Upper lobe of left lung (tissue), 6 donors: ENCODE measurements at places on chromosomes 1 and 21.

- H3K27ac ChIP-seq, result no peak overlapping the region
- H3K36me3 ChIP-seq, result no peaks in the 10 kb centered on the region
- peaks cover 6% of the 10 kb centered on the region for H3K4me1 ChIP-seq
- DNase-seq, result no peak
- no peaks in the 10 kb centered on the region for H3K27me3 ChIP-seq
These were observed 66.6 kb downstream of the ITSN1 start for GRCh38 chr21:33708874-33709273.

- no peaks in the 10 kb centered on the region for H3K27me3 ChIP-seq
- H3K4me3 ChIP-seq, result no peak overlapping the region
- DNase-seq, result no peak
- no peak overlapping the region for H3K27ac ChIP-seq
- H3K36me3 ChIP-seq, result no peaks in the 10 kb centered on the region
These were observed 82.0 kb downstream of the LRRC53 start for GRCh38 chr1:74430342-74430934.

GRCh38 chr1:40425198-40425597 is 25.1 kb upstream of the ZFP69B start:
- no peak overlapping the region for H3K27ac ChIP-seq
- H3K4me3 ChIP-seq, result no peak overlapping the region
- peaks cover 13% of the 10 kb centered on the region for H3K4me1 ChIP-seq

DNA sequence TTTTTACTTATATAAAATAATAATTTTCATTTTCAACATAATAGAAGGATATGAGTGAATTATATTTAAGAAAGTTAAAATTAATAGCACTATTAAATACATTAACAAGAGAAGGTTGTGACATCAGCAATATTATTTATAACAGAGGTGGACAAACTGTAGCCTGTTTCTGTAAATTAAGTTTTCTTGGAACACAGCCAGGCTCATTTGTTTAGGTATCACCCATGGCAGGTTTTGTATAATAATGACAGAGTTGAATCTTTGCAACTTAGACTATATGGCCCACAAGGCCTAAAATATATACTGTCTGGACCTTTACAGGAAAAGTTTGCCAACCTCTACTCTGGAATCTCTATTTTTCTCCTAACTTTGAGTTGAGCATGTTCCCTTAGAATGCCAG is 42.8 kb upstream of the CACYBP start:
- no peaks in the 10 kb centered on the region for H3K27me3 ChIP-seq
- H3K4me3 ChIP-seq, result no peak overlapping the region
- H3K27ac ChIP-seq, result no peak overlapping the region
- H3K36me3 ChIP-seq, result no peaks in the 10 kb centered on the region
- DNase-seq, result no peak

DNA sequence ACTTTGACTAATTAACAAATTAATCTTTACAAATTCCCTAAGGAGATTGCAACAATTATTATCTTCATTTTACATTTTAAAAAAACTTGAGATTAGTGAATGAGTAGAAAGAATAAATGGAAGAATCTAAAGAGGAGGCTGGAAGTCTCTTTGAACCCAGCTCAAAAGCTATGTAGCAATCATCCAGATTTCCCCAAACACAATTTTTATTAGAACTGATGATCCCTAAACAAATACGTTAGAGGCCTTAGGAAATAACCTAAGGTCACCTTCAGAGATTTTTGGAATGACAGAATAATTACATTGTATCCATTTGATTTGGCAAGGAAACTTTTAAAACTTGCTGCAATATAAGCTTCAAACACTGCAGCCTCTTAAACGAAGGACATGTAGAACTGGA is 242.4 kb upstream of the LYPLAL1 start:
- no peak for DNase-seq
- no peak overlapping the region for H3K4me3 ChIP-seq
- H3K4me1 ChIP-seq, result no peaks in the 10 kb centered on the region
- H3K27me3 ChIP-seq, result no peaks in the 10 kb centered on the region
- no peak overlapping the region for H3K27ac ChIP-seq
- H3K36me3 ChIP-seq, result no peaks in the 10 kb centered on the region

DNA sequence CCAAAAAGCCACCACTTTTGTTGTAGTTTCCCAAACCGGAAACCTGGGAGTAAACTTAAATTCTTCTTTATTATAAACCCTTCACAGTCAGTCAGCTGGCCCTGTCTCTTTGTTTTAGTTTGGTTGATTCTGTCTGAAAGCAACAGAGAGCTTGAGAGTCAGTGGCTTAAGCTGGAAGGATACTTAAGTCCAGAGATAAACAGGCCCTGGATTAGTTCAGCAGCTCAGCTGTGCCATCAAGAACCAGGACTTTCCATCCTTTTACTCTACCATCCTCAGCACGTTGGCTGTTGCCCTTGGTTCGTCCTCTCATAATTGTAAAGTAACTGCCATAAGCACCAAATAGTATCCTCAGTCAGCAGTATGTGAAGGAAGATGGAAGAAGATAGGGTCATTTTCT is 4.5 kb downstream of the DESI2 start:
- DNase-seq, result no peak
- H3K27ac ChIP-seq, result peak overlapping the region; percentile 73
- H3K4me3 ChIP-seq, result no peak overlapping the region
- no peaks in the 10 kb centered on the region for H3K36me3 ChIP-seq
- H3K4me1 ChIP-seq, result peaks cover 49% of the 10 kb centered on the region

DNA sequence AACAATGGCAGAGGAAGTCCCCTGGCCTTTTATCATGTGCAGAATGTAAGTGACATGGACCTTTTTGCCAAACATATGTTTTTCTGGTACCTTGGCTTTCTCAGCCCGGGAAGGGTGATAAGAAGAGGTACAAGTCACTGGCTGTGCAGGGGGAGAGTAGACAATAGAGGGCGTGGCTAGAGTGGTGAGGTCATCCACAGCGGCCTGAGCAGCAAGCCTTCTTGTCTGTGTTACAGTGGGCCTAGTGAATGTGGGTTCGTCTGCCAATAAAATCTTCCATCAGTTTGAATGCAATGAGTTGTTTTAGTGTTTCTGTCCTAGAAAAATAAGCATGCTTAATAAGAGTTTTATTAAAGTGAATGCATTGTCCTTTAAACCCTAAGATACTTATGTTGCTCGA is 59.0 kb upstream of the PGD start:
- no peak for DNase-seq
- H3K27ac ChIP-seq, result peak overlapping the region; percentile 23
- no peak overlapping the region for H3K4me3 ChIP-seq
- H3K36me3 ChIP-seq, result peaks cover 34% of the 10 kb centered on the region
- H3K4me1 ChIP-seq, result peaks cover 3% of the 10 kb centered on the region
- no peaks in the 10 kb centered on the region for H3K27me3 ChIP-seq

GRCh38 chr1:73903092-73903491 is 294.9 kb downstream of the LRRIQ3 start:
- no peak overlapping the region for H3K4me3 ChIP-seq
- no peaks in the 10 kb centered on the region for H3K4me1 ChIP-seq
- no peak overlapping the region for H3K27ac ChIP-seq
- no peak for DNase-seq

GRCh38 chr1:235442788-235443429 is 61.3 kb downstream of the B3GALNT2 start:
- no peak for DNase-seq
- no peaks in the 10 kb centered on the region for H3K4me1 ChIP-seq
- H3K36me3 ChIP-seq, result peaks cover 11% of the 10 kb centered on the region
- no peak overlapping the region for H3K4me3 ChIP-seq
- no peak overlapping the region for H3K27ac ChIP-seq

DNA sequence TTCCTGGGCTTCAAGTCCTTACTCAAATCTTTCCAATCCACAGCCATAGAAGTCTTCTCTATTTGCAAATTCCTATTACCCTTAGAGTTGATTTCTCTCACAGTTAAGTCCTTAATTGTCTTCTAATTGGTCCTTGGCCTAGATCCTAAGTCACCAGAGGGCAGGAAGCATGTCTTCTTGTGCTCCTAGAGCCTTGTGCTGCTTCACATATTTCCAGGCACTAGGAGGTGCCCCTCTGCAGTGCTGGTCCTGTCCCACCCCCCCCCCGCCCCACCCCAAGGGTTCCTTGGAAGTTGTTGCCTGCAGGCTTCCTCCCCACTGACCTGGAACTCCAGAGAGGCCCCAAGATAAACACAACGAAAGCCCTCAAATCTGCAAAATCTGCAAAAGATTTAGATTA is 28.1 kb upstream of the TARBP1 start:
- H3K27me3 ChIP-seq, result no peaks in the 10 kb centered on the region
- H3K27ac ChIP-seq, result no peak overlapping the region
- no peaks in the 10 kb centered on the region for H3K36me3 ChIP-seq
- DNase-seq, result no peak
- peaks cover 3% of the 10 kb centered on the region for H3K4me1 ChIP-seq

GRCh38 chr1:109630081-109630897 is 10.7 kb downstream of the AMPD2 start:
- peak; percentile 72 for DNase-seq
- H3K27me3 ChIP-seq, result no peaks in the 10 kb centered on the region
- H3K4me1 ChIP-seq, result no peaks in the 10 kb centered on the region
- no peak overlapping the region for H3K4me3 ChIP-seq

DNA sequence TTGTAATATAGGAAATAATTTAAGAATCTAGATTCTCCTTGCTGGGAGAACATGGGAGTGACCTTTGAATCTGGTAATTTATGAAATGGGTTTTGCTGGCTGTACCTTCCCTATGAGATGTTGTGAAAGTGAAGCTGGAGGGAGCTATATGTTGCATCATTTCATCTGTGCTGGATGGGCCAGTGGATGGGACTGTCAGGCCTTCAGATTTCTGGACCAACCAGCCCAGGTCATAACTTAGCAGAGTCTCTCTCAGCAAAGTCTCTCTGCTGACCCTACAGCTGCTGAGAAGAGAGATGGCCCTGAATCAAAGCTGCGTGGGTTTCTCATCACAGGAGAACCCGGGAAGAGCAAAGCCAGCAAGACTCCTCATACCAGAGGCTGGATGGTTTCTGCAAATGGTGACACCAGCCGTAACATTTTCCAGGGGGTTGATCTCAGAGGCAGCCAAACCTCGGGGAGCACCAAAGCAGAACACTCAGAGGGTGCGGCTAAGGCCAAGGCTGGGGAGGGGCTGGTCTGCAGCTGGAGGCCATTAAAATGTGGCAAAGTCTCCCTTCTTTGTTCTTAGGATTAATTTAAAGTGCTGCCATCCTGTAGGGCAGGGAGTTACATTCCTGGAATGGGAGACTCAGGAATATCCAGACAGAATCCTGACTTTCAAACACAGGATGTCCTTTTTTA is 18.2 kb upstream of the PTGFRN start:
- no peak for DNase-seq
- H3K4me3 ChIP-seq, result no peak overlapping the region
- no peaks in the 10 kb centered on the region for H3K27me3 ChIP-seq
- H3K36me3 ChIP-seq, result no peaks in the 10 kb centered on the region

GRCh38 chr1:182724215-182724614 is 39.8 kb upstream of the RGS8 start:
- no peak overlapping the region for H3K27ac ChIP-seq
- no peaks in the 10 kb centered on the region for H3K36me3 ChIP-seq
- H3K4me3 ChIP-seq, result no peak overlapping the region

- DNase-seq, result no peak
- H3K4me3 ChIP-seq, result no peak overlapping the region
- no peaks in the 10 kb centered on the region for H3K36me3 ChIP-seq
These were observed 46.1 kb downstream of the PUM1 start for GRCh38 chr1:31019401-31019800.

GRCh38 chr1:40626383-40626770 is 39.1 kb downstream of the RIMS3 start:
- H3K36me3 ChIP-seq, result no peaks in the 10 kb centered on the region
- no peaks in the 10 kb centered on the region for H3K4me1 ChIP-seq
- DNase-seq, result no peak
- H3K27me3 ChIP-seq, result no peaks in the 10 kb centered on the region
- H3K27ac ChIP-seq, result no peak overlapping the region
- no peak overlapping the region for H3K4me3 ChIP-seq

DNA sequence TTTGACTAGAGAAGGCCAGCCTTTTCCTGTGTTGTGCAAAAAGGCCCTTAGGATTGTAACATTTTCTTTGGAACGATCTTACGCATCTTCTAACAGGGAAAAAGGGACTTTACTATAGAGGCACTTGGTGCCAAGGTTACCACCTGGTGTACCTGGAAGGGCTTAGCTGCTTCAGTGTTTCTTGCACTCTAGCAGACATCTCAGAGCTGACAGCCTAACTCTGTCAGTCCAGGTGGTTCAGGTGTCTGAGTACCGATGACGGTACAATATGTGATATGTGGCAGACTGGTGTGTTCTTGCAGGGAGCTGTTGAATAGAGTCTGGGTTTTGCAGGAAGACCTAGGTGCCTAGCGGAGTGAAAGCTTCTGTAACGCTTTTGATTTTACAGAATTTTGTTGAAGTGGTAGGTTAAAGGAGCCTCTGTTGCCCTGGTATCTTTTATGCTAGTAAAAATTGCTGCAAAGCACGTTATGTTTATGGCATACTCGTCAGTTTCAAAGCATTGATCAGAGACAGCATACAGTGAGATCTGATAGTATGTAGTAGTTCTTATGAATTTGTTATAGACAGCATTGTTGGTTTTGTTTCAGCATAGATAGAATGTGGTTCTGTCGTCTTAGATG is 1.4 kb downstream of the MAGI3 start:
- H3K36me3 ChIP-seq, result no peaks in the 10 kb centered on the region
- peak overlapping the region; percentile 92 for H3K27ac ChIP-seq
- peaks cover 7% of the 10 kb centered on the region for H3K4me1 ChIP-seq
- DNase-seq, result peak; percentile 56

GRCh38 chr1:152141971-152142584 is 16.9 kb downstream of the RPTN start:
- H3K27me3 ChIP-seq, result no peaks in the 10 kb centered on the region
- H3K4me3 ChIP-seq, result no peak overlapping the region
- H3K36me3 ChIP-seq, result no peaks in the 10 kb centered on the region

DNA sequence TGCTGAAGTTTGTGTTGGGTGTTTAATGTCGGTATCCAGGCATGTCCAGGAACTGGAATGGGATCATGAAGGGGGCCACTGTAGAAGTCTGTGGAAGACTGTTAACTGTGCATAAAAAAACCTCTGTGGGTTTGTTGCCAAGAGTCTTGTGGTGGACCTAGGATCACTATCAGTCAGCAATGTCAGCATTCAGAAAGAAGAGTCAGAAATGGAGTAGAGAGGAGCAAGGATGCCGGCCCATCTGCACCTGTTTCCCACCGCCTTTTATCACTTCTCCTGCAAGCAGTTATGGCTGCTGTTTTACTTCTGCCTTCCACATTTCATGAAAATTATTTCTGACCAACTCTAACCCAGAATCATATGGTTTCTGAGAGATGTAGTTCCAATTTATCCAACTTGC is 36.7 kb downstream of the CLCA4 start:
- no peak overlapping the region for H3K27ac ChIP-seq
- no peaks in the 10 kb centered on the region for H3K27me3 ChIP-seq
- H3K4me1 ChIP-seq, result no peaks in the 10 kb centered on the region
- no peak for DNase-seq
- no peak overlapping the region for H3K4me3 ChIP-seq
